ENCODE measurements at places on chromosomes 4 and X.

GRCh38 chr4:184448821-184449220, 25.5 kb downstream of the IRF2 start:
- DNase-seq: no peak

DNA sequence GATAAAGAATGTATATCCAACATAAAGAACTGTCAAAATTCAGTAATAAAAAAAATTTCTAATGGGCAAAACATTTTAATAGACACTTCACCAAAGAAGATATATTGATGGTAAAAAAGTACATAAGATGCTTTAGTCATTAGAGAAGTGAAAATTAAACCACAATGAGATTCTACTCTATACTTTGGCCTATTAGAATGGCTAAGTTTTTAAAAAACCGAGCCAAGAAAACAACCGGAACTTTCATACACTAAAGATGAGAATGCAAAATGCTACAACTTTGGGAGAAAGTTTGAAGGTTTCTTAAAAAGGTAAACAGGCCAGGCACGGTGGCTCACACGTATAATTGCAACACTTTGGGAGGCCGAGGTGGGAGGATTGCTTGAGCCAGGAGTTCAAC, 20.8 kb downstream of the CNOT6L start:
- no peak for DNase-seq

DNA sequence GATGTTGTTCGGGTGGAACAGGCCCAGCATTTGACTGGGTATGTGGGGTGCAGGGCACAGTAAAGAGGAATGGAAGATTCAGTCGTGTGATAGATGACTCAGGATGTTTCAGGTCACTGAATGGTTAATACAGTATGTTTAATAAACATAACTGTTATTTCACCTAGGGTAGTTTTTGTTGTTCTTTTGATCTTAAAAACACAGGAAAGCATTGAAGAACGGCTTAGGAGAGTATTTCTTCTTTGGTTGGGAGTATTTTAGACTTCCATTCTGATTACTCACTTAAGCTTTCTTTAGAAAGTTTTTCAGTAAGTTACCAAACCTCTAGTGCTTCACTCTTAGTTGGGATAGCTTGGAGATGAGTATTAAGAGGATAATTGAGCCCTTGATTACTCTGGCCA, 62.3 kb downstream of the STAG2 start:
- DNase-seq: peak; percentile 18

DNA sequence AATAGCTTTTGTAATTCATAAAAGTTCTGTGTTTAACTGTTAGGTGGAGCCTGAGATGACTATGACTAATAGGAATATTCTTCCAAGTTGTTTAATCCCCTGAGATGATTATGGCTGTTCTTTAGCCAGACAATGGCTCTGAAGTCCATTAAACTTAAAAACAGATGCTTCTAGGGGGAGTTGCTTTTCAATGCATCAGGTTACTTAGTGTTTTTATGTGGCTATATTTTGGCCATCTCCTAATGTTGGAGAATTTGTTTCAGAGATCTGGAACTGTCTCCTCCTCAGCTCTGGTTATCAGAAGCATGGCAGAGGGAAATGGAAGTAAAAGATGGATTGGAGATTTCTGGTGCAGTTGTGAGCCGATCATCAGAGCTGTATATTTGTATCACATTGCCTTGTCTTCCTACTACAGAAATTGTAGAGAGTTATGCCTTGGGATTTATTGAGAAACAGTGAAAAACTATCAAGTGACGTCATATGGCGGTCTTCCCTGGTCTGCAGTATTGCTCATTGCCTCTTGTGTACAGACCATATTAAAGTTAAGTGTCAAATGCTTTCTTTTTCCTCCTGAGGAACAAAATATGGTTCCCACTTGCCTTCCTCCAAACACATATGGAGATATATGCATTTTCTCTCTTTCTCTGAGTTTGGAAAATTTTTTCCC, 29.8 kb downstream of the SGMS2 start:
- DNase-seq: peak; percentile 44

DNA sequence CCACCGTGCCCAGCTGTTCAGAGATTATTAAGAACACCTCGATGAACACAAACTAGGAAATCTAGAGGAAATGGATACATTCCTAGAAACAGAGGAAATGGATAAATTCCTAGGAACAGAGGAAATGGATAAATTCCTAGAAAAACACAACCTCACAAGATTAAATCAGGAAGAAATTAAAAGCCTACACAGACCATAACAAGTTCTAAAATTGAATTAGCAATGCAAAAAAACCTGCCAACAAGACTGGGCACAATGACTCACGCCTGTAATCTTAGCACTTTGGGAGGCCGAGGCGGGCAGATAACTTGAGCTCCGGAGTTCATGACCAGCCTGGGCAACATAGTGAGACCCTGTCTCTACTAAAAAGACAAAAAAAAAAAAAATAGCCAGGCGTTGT, 13.1 kb upstream of the IDS start:
- DNase-seq: no peak

GRCh38 chr4:67151376-67152343, 393.6 kb downstream of the CENPC start:
- DNase-seq: no peak

GRCh38 chr4:87946766-87947165, 28.7 kb upstream of the SPP1 start:
- DNase-seq: no peak
